ENCODE measurements at places on chromosomes 7 and 10.
A peak's percentile ranks its signal among the peaks of the same experiment; 100 is the strongest.

- no peak for DNase-seq
Observed at GRCh38 chr10:14219411-14219810, 111.3 kb downstream of the FRMD4A start.

- DNase-seq = no peak
Observed at GRCh38 chr10:35219891-35220890, 93.5 kb downstream of the CREM start.

DNA sequence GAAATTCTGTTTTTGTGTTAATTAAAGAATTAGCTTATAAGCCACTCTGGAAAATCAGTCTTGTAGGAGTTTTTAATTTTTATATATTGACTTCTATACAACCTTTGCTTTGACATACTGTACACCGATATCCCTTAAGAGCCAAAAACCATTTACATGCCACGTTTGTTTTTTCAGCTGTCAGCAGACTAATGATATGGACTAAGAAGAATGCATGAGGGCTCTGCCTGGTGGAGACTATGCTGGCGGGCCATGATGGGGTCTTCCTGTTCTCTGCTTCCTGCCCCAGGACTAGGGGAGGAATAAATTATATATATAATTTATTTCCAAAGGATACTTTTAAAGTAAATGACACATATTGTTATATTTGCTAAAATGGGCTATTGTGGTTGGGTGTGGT, 96.3 kb downstream of the CDK14 start:
- no peak for DNase-seq

GRCh38 chr7:82235713-82236112, 207.9 kb downstream of the CACNA2D1 start:
- no peak for DNase-seq

GRCh38 chr10:102917314-102917961, 656 bp upstream of the CNNM2 start:
- peak; percentile 82 for DNase-seq

DNA sequence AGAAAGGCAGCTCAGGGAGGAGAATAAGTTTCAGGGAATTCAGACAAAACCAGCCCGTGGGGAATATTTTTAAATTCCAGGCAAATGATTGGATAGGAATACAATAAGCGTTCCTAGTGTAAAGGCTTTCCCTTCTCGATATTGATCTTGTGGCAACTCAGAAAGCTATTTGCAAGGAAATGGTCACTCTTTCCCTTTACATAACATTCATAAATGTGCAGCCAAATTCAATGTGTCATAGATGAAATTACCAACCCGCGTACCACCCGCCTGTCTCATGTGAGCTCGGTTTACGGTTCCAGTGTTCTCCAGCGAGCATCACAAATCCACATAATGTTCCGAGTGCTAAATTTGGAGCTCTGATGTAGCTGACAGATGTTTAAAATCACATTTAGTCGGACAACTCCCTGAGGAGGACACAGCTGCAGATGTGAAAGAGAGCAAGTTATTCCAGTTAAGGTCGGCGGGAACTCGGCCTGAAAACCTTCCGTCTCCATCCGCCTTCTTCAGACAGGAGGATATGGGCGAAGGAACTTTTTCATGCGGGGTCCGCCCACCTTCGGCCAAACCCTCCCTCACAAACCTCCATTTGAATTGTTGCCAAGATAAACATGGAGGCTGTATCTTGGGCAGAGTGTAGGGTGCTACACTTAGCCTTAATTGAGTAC, 327.0 kb downstream of the RNLS start:
- no peak for DNase-seq

- DNase-seq = no peak
Observed at GRCh38 chr7:110253093-110253492, 837.8 kb upstream of the LRRN3 start.

- no peak for DNase-seq
Observed at GRCh38 chr10:86613096-86613495, 41.3 kb upstream of the OPN4 start.

DNA sequence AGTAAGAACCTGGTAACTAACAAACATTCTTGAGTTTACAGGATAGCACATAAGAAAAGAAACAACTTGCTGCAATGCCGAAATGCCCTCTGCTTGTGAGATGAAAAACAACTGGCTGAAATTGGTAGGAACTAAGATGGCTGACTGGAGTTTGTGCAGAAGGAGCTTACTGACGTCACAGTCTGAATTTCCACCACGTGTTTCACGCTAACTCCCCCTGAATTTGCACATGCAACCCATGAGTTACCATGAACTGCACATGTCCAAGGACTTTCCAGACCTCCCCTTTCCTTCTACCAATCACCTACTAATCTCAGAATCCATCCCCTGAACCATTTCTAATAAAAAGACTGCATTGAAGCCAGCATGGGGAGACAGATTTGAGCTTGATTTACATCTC, 86.3 kb upstream of the KCND2 start:
- no peak for DNase-seq

GRCh38 chr7:14048889-14049288, 59.4 kb upstream of the ETV1 start:
- no peak for DNase-seq

GRCh38 chr10:30813872-30814481, 184.4 kb upstream of the LYZL2 start:
- no peak for DNase-seq

- DNase-seq = no peak
Observed at GRCh38 chr10:132170561-132171361, 16.0 kb upstream of the DPYSL4 start.
